Bronchial epithelial cell (primary cell): ENCODE measurements at places on chromosomes 3 and 15.

DNA sequence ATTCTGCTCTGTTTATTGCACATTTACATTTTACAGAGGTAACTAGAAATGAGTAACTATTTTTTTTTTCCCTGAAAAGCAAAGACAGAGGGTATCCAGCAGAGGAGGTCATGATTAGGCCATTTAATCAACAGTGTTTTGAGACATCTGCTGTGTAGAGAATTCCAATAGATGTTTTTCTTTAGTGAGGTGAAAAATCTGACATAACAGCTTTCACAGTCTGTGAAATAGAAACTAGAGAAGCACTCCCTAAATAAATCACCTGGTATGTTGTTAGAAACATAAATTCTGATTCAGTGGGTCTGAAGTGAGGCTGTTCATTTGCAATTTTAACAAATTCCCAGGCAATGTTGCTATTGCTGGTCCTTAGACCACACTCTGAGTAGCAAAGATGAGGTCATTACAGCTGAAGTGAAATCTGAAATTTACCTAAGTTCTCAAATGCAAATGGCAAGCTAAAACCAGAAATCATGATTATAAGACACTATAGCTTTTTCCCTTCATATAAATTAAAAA lies 329.2 kb upstream of the LRRC3B start:
- DNase-seq, result no peak

- no peak for DNase-seq
Measured at GRCh38 chr3:123244128-123244527, 42.4 kb downstream of the SEC22A start.

DNA sequence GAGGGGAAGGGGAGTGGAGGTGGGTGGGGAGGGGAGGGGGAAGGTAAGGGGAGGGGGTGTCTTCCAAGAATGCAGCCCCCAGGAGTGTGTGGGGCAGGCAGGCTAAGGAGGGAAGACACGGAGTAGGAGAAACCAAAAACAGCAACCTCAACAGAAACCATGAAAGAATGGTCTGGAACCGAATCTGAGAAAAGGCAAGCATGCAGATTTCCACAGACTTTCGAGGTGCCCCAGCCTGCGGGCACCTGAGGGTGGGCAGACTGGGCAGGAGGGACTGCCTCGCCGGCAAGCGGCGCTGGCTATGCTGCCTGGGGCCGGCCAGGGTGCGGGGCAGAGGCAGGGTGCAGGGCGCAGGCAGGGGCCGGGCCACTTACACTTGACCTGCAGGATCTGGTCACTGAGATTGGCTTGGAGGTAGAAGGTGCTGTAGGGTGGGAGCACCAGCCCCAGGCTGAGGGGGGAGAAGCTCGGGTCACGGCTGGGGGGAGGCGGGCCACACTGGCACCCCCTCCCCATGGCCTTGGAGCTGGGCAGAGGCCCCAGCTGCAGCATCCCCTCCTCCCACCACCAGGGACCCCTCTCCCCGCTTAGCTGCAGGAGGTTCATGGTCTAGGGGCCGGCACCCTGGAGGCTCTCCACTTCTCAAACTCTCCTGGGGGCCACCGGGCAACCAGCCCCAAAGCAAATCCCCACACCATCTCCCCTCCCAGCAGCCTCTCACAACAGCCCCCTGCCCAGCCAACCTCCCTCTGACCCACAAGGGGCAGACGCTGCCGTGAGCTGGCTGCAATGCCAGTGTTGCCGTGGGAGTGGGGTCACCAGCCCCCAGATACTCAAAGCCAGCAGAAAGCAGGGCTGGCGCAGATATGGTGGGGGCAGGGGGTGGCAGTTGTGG lies 15.3 kb upstream of the TMEM115 start:
- DNase-seq, result no peak

GRCh38 chr15:34759992-34760391 lies 5.2 kb upstream of the GJD2 start:
- no peak for DNase-seq

DNA sequence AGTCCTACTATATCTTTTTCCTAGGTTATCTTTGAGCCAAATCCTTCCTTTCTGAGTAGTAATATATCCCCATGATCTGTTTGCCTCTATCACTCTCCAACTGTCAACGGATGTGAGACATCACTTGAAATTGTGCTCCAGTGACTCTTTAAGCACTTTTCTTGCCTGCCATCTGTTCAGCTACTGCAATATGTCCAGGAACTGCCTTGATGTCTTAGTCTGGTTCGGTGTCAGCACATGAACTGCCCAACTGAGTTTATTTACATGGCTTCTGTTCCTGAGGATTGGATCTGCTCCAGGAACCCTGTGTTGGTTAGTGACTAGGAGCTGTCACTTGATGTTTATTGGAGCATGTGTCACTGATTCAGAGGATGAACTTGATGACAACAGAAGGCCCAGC lies 116.5 kb downstream of the SLC9A9 start:
- no peak for DNase-seq

DNA sequence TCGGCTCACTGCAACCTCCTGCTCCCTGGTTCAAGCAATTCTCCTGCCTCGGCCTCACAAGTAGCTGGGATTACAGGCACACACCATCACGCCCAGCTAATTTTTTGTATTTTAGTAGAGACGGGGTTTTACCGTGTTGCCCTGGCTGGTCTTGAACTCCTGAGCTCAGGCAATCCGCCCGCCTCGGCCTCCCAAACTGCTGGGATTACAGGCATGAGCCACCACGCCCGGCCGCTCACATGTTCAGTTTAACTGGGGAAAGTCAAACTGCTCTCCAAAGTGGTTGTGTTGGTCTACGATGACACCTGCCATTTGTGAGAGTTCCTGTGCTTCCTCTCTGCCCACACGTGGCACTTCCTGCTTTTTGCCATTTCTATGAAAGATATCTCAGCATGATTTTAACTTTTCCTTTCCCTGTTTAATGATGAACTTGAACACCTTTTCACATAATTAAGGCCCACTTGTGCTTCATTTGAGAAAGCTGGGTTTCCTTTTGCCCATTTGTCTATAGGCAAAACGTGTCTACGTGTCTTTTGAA lies 877 bp upstream of the GP5 start:
- no peak for DNase-seq

- DNase-seq, result peak; percentile 39
Measured at GRCh38 chr3:193240850-193241706, at the start of gene PLAAT1. PLAAT1 (plus strand) TSS chr3:193241222; CDS start chr3:193255651, 14,429 bp downstream.

DNA sequence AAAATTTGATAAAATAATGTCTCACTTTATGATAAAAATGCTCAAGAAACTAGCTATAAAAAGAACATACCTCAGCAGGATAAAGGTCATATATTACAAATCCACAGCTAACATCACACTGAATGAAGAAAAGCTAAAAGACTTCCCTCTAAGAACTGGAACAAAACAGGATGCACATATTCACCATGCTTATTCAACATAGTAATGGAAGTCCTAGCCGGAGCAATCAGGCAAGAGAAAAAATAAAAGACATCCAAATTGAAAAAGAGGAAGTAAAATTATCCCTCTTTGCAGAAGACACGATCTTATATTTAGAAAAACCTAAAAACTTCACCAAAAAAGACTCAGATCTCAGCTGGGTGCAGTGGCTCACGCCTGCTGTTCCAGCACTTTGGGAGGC lies 34.0 kb downstream of the SENP7 start:
- no peak for DNase-seq

DNA sequence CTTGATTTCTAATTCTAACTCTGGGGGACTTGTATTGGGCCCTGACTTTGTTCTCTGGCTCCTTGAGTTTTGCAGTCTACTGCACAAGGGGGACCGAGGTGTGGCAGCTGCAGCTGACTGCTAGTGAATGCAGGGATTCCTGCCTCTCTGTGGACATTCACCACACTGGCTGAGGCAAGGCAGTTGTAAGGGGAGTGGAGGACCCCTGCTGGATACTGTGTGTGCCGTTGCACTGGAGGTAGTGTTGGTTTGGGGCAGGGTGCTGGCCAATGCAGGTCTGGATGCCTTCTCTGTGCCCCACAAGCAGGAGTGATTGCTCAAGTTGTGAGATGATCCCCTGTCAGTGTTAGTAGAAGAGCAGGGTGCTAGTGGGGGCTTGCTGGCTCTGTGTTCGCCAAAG lies 626.1 kb downstream of the SQOR start:
- no peak for DNase-seq

GRCh38 chr3:190120269-190121060 lies at the start of gene P3H2:
P3H2 (minus strand) TSS chr3:190120897; CDS start chr3:190120731, 166 bp downstream.
- peak; percentile 80 for DNase-seq

DNA sequence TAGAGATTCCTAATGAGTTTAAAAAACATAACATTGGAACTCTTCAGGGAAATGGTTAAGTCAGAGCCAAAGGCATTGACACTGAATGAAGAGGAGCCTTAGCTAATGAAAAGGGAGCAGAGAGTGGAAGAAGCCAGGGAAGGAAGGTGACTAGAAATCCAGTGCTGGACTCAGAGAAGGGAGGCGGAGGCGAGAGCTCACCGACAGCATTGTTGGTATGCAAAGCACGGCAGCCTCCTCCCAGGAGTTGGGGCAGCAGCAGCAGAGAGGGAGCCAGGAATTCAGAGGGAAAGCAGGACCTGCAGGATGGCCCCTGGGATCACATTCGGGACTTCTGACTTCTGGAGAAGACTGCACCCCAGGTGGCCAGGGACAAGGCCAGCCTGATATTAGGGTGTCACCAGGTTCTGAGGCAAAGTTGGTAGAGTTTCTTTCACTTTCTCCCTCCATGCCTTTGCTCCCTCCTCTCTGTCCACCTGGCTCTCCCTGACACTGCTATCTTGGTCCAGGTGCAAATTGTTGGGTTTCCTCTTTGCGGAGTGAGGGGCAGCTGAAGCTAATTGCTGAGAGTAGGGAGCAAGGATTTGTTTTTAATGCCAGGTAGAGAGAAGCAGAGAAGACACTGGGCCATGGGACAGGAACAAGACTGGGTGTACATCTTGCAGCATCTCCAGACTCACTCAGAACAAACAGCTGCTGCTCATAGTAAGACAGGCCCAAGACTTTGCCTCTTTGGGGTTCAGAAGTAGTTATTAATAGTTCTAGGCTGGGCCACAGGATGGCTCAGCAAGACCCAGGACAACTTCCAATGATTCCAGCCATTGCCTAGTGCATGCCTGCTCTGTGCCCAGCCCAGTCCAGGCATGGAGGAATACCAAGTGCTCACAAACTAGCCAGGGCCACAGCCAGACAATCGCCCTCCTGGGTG lies 157.9 kb downstream of the TLE3 start:
- DNase-seq, result no peak

DNA sequence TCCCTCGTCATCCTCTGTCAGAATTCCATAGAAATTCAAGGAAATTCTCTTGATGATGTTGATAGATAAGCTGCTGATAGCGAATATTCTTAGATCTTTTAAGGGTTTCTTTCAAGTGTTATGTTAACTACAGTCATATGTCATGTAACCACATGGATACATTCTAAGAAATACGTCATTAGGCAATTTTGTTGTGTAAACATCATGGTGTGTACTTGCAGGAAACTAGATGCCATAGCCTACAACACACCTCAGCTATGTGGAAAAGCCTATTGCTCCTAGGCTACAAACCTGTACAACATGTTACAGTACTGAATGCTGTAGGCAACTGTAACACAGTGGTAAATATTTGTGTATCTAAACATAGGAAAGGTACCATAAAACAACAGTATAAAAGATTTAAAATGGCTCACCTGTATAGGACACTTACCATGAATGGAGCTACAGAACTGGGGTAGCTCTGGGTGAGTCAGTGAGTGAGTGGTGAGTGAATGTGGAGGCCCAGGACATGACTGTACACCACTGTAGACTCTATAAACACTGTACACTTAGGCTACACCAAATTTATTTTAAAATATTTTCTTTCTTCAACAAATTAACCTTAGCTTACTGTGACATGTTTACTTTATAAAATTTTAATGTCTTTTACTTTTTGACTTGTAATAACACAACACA lies 34.6 kb downstream of the GLDN start:
- DNase-seq, result peak; percentile 85

DNA sequence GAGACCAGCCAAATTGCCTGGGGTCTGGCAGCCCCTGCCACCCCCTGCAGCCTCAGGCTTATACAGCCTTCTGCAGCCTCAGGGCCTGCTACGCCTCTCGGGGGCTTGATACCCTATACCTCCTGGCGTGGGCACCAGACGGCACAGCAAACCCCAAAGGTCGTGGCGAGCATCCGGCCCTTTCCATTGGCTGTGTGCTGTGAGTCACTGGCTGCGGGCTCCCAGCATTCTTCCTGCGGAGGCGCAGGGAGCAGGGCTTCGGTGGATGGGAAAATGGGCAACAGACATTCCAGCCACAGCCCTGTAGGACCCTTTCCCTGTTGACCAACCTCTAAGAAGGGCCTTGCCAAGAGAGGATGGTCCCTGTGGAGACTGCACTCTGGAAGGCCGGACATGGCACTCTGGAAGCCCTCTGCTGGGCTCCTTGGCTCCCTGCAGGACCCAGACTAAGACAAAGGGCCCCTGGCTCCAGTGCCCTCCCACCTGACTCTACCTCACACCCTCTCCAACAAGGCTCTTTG lies 59.6 kb downstream of the ITGA11 start:
- peak; percentile 21 for DNase-seq

DNA sequence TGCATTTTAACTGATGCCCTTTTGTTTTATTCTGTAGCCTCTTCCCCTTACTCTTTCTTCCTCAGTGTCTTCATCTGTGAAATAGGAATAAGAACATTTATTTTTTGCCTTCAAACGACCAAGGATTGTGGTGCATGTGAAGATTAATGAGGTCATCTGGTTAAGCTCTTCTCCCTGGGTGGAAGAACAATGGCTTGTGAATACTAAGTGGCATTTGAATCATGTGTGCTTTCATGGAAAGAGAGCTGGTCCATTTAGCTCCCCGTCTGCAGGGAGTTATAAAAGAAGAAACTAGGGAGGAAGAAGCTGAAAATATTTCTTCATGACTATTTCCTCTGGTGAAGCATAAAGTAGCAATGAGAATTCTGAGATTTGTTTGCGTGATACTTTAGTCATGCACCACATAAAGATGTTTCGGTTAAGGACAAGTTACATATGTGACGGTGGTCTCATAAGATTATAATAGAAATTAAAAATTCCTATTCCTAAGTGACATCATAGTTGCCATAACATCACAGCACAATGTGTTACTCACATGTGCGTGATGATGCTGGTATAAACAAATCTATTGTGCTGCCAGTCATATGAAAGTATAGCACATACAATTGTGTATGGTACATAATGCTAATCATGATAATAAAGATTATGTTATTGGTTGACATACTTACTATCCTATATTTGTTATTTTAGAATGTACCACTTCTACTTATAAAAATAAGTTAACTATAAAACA lies 374.3 kb downstream of the RBMS3 start:
- no peak for DNase-seq

DNA sequence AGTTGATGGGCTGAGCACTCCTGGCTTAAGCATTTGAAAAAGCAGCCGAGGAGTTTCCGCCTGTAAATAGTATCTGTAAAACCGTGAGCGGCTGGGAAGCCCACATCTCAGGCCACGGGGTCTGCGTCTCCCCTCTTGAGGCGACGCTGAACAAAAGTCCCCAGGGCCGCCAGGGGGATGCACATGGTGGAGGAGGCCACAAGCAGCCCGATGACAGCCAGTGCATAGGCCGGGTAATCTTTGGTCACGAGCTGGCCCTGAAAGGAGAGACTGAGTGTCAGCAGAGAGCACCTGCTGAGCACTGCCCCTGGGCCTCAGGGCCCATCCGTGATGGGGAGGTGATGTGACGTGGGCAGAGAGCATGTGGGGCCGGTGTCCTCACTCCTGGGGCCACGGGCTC lies 37.5 kb downstream of the SLC6A20 start:
- no peak for DNase-seq
